Type B pancreatic cell (in vitro differentiated cells): ENCODE measurements at places on chromosomes 1 and 21.
A peak's percentile ranks its signal among the peaks of the same experiment; 100 is the strongest.

DNA sequence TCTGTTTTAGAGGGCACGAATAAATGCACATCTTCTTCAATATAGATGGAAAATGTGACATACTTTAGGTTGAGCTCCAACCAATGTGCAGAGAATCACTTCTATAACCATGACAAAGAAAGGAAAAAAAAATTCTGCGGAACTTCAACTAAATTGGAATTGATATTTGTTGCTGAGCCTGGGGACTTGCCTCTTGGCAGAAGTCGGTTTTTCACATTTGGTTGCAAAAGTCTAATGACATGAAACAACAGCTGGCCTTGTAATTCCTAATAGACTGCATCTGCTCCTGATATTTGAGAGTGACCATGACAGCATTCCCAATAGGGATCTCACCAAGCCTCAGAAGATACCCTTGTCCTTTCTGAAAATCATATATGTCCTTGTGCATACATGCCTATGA is 112.8 kb downstream of the PRRX1 start:
- DNase-seq, result no peak

GRCh38 chr1:203089651-203090045 is 3.8 kb upstream of the MYOG start:
- peak; percentile 61 for DNase-seq

DNA sequence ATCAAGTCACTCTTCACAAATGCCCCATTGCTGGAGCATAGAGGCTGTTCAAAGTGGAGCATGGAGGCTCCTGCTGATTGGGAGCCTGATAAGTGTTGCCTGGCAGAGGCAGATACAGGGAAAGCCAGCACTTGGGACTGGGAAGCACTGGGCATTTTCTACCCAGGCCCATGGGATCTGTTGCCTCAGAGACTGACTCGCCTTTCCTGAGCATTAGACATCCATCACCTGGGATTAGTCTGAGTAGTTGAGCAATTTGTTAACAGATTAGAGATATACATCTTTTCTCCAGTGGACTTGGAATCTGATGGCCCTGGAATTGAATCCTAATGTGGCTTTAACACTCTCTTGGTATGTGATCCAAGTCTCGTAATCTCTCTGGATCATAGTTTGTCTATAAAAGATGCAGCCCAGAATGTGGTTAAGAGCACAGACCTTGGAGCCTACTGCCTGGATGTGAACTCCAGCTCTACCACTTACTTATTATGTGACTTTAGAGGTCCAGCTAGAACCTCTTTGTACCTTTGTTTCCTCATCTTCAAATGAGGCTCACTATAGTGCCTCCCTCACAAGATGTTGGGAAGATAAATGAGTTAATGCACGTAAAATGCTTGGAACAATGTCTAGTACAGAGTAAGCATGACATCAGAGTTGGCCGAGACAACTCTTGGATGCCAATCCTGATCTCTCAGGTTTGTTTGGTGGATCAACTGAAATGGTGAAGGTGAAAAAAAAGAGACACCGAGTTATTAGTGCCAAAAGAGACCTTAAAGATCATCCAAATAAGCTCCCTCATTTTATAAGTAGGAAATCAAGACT is 38.3 kb upstream of the NRDC start:
- DNase-seq, result no peak

GRCh38 chr1:244414543-244414942 is 37.2 kb downstream of the ADSS2 start:
- no peak for DNase-seq

DNA sequence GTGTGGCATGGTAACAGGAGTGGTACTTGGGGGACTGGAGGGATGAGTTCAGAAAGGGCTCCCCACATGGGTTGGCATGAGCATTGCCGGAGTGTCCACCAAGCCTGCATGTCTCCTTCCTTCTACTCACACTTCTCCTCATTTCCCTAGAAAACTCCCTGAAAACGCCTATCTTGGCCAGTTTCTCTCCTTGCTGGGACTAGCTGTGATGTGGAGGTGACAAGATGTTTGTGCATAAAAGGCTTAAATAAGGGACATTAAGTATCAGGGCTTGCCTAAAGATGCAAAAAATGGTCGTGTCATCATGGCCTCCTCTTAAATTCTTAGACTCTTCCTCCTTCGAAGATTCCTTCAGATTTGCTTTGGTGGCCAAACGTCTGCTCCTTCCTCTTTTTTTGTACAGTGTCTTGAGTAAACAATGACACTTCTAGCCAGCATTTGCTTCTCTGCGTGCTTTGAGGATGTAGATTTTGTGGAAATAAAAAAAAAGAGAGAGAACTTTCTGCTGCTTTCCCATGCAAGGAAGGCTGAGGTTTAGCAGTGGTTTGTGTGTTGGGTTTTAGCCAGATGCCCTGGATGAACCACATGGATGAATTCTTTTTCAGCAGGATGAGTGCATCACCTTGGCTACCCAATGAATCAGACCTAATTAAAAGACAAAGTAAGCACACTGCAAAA is 239.1 kb upstream of the IRF2BP2 start:
- DNase-seq, result no peak

DNA sequence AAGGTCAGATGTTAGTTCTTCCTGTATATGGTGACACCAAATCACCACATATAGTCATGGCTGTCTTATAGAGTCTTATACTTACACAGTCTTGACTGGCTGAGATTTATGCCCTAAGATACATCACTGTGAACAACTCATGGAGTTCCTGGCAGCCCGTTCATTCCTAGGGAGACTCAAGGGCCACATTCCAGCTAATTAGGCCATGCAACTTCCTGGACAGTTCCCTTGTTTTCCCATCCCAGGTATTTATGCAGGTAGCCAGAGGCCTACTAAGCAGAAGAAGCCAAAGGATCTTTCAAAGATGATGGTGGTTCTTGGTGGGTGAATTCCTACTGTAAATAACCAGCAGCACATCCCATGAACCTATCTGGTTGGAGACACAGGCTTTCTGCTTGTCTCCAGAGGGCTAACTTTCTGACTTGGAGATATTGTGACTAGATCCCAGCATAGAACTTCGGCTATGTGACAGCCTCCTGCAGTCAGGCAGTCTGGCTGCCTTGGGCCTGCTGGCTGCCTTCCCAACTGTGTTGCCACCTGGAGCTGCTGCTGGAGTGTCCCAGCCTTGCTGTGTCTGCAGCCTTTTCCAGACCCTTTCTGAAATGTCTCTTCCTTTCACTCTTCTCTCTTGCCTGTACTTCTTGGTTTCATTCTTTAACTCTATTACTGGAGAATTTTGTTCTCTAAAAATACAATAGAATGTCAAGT is 283.8 kb downstream of the CACNA1E start:
- DNase-seq, result no peak

- no peak for DNase-seq
These were observed 45.3 kb upstream of the KCNE1 start for GRCh38 chr21:34557261-34557660.

DNA sequence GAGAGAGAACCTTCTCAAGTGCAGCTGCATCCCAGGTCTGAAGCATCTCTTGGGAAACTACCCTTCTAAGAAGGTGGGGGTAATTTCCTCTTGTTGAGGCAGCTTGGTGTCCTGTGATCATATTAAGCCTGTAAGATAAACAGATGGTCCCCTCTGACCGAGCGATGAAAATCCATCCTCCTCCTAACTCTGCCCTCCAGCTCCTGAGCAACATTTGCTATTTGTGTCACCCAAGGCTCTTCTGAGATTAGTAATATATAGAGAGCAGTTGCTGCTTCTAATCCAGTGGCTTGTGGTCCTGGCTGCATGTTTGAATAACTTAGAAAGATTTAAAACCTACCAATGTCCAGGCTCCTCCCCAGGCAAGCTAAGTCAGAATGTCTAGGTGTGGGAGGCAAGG is 123.7 kb downstream of the DISC1 start:
- DNase-seq, result no peak

- DNase-seq, result no peak
These were observed 356.3 kb upstream of the CAMK1G start for GRCh38 chr1:209227171-209227570.

GRCh38 chr1:95071539-95071938 is 1.2 kb downstream of the ALG14 start:
- no peak for DNase-seq

DNA sequence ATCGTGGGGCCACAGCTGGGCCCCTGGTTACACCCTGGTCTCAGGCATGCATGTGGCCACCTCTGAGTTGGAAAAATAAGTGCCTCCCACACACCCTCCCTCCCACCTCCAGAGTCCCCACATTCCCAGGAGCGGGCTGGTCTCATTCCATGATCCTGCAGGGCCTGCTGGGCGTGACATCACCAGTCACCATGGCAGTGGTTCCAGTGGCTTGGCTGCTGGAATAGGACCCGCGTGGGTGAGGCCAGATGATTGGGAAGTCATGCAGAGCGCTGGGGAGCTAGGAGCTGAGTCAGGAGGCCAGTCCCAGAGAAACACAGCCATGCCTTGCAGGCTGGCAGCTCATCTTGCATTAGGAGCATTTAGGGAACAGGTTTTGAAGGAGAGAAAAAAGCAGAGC is 125.4 kb upstream of the TMEM51 start:
- DNase-seq, result no peak

DNA sequence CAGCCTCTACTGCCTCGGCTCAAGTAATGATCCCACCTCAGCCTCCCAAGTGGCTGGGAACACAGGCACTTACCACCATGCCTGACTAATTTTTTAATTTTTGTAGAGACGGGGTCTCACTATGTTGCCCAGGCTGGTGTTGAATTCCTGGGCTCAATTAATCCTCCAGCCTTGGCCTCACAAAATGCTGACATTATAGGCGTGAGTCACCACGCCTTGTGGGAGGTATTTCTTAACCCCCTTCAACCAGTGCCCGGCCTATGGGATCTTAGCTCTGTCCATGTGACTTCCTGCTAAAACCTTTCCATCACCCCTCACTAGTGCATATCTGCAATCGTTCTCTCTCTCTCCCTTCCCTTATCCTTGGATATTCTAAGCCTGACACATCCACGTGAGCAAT is 86.4 kb downstream of the FOXD2 start:
- no peak for DNase-seq

GRCh38 chr1:85546748-85547147 is 33.8 kb upstream of the CCN1 start:
- DNase-seq, result no peak

DNA sequence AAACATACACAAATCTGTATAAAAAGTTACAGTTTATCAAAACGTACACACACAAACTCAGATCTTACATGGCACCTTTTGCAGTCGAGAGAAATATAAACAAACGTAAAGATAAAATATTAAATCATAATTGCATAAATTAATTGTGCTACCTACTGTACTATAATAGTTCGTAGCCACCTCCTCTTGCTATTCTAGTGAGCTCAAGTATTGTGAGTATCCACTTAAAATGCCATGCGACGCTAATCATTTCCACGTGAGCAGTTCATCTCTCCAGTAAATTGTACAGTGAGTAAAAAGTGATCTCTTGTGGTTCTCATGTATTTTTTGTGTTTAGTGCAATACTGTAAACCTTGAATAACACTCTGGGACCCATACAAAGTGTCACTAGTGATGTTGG is 6.3 kb downstream of the MIA3 start:
- DNase-seq, result no peak

DNA sequence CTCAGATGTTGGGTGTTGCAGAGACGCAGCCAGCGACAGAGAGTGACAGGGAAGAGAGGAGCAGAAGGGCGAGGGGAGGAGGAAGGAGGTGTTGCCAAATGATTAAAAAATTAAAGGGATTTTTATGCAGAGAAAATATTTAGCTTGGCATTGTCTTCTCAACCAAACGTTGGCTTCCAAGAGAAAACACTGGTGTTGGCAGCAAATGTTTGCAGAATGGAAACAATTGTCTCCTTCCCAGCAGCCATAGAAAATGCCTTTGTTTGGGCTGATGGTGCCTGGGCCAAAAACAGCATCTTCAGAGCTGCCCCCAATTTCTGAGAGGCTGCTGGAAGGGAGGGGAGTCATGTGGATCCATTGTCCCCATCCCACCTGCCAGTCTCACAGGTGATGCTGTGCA is 29.7 kb upstream of the GRIK3 start:
- no peak for DNase-seq

DNA sequence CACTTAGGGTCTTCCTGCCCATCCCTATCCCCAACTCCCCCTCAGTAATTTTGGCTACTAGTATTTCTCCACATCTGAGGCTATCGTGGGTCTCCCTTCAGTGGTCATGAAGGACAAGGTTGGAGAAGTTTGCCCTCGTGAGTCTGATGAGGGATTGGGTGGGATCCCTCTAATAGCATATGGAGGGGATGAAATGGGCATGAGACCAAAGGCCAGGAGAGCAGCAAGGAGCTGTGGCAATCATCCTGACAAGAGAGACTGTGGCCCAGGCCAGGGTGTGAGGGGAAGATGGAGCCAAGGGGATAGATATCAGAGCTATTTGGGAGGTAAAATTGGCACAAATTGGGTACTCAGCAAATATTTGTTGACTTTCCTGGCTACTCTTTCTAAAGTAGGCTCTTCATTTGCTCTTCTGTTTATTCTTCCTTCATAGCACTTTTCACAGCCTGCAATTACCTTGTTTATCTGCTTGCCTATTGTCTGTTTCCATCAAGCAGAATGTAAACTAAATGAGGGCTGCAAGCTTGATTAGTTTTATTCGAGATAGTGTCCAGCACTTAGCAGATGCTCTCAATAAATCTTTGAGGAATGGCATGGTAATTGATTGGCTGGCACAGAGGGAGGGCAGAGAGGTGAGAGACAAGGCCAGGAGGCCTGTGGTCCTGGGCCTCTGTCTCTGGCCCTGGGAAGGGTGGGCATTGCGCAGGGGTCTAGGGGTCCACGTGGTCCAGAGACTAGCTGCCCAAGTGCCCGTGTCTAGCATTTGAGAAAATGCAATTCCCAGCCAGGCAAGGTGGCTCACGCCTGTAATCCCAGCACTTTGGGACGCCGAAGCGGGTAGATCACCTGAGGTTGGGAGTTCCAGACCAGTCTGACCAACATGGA is 1.5 kb upstream of the PLK3 start:
- DNase-seq, result no peak

- DNase-seq, result no peak
These were observed 57.4 kb upstream of the AJAP1 start for GRCh38 chr1:4597020-4597419.
